Motor neuron (in vitro differentiated cells): ENCODE measurements at places on chromosomes 11 and 22. TPM values are rescaled to one million over a fixed set of nuclear protein-coding genes. Genes with fewer than 3 reads are reported as not detected.
A peak's percentile ranks its signal among the peaks of the same experiment; 100 is the strongest.

DNA sequence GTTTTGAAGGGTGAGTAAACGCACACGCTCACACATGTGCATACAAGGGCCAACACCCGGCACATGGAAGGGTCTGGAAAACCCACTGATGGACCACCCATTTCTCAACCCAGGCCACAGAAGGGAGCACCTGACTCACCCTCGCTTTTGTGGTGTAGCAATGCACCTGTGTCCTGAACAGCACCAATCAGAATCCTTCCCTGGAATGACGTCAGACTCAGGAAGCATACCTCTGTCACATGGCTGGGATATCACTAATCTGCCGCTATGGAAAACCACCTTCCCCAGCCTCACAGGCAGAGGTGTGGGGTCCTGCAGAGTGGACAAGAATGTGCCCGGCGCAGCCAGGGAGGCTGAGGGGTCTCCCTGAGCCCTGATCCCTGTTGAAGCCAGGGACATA, 9.0 kb upstream of the OSM start:
- ATAC-seq = no peak

DNA sequence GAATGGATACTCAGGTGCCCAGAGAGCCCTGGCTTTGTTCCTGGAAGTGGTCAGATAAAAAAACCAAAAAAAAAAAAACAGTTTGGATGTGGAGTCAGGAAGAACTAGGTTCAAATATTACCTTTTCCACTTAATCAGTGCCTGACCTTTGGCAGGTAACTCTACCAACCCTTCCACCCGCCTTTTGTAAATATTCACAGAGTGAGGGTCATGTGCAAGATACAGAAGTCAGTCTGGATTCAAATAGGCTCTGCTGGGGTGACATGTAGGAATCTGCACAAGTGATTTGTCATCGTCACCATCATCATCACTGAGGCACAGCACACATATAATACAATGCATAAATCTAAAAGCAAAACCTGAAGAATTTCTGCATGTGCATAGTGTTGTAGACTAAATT, 490.7 kb downstream of the MIAT start:
- no peak for ATAC-seq

GRCh38 chr11:83002053-83002452, 69.6 kb downstream of the RAB30 start:
- peak; percentile 65 for ATAC-seq

DNA sequence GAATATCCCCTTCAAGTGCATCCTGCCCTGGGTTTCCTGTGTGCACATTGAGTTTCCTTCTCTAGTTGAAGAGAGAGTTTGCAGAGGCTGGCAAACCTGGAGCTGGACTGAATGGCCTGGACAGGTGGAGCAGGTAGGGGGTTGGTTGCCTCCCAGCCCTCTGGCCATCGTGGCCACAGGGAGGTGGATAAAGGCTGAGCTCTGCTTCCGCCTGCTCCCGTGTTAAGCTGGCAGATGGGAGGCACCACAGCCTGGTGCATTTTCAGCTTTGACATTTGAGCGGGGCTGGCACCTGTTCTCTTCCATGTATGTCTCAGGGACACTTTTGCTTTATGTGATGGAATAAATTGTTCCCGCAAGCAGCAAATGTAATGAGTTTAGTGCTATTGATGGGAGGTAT, 11.1 kb downstream of the MICAL2 start:
- no peak for ATAC-seq

The KLHL22 gene
- total RNA-seq = 27.7 and 34.4 TPM in 2 replicates

DNA sequence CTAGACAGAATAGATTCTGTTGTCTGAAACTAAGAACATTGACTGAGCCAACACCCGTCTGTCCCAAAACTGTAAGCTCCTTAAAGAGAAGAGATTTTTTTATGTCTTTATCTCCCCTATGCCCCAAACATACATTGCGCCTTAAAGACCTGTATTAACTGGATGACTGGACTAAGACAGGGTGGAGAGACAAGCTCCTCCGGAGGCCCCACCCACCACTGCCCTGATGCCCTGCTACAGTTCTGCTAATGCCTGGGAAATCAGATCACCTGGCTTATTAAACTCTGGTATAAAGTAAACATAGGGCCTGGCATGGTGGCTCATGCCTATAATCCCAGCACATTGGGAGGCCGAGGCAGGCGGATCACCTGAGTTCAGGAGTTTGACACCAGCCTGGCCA, 203.7 kb downstream of the TENM4 start:
- ATAC-seq = no peak

GRCh38 chr22:23565305-23565914, 14.7 kb downstream of the IGLL1 start:
- peak; percentile 29 for ATAC-seq

The SERPING1 gene
- total RNA-seq = 23.4 and 29.9 TPM in 2 replicates
